SK-N-DZ (cell line): ENCODE measurements at places on chromosomes 5 and 9.

DNA sequence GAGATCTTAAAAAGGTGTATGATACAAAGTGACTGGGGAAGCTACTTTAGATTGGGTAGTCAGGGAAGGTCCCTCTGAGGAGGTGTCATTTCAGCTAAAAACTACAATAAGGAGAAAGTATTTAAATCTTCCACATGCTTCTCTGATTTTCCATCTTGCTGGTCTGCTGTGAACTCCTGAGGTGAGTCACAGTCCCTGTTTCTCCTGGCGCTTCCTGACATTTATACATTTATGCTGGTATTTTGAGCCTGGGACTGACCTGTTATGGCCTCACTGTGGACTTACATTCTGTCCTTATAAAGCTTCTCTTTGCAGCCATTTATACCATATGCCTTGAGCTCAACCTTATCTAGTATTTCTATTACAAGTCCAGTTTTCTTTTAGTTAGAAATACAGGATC lies 95.1 kb downstream of the MED27 start:
- DNase-seq, result no peak

- no peak for DNase-seq
Measured at GRCh38 chr5:34510002-34510401, 146.1 kb upstream of the RAI14 start.

- no peak for DNase-seq
Measured at GRCh38 chr5:9170026-9170425, 375.8 kb downstream of the SEMA5A start.

- DNase-seq, result no peak
Measured at GRCh38 chr9:131799177-131799823, 59.4 kb upstream of the RAPGEF1 start.

DNA sequence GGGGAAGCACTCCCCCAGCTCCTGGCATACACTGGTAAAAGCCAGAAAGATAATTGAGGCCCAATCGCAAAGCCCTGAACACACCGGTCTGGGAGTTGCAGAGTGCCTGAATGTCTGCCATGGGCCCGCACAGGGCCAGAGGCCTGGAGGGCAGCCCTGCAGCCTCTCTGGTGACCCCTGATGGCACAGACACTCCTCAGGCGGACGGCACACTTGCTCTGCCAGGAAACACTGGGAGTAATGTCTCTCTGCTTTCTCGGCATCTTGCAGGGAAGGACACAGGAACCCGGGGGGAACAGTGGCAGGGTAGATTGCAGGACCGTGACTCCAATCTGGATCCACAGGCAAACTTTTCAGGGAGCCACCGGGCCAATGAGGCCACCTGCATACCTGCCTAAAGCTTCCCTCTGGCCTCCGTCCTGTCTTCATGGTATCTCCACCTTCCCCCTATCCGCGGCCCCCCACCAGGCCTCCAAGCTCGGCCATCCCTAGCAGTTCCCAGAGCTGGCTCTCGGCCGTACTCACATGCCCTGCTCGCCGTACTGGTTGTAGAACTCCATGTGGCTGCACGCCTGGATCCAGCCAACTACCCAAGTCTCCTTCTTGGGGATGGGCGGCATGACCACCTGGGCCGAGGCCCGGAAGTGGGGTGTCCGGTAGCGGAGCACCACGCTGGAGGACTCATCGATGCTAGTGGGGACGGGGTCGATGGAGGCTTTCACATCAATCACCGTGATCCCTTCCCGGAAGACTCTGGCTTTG lies 797 bp downstream of the FAM78A start:
- DNase-seq, result no peak

DNA sequence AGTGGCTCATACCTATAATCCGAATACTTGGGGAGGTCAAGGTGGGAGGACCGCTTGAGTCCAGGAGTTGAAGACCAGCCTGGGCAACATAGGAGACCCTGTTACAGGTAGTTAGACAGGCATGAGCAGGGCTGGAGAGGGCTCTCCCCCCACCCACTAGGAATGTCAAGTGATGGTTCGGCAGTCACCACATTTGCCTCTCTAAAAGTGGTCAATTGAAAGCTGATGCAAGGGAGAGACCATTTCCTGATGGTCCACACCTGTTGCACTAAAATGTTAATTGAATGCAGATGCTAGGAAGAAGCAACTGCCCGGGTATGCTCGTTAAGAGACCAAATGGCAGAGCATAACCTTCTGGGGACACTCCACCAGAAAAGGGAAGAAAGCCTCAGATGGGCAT lies 82.7 kb downstream of the SFXN1 start:
- no peak for DNase-seq

DNA sequence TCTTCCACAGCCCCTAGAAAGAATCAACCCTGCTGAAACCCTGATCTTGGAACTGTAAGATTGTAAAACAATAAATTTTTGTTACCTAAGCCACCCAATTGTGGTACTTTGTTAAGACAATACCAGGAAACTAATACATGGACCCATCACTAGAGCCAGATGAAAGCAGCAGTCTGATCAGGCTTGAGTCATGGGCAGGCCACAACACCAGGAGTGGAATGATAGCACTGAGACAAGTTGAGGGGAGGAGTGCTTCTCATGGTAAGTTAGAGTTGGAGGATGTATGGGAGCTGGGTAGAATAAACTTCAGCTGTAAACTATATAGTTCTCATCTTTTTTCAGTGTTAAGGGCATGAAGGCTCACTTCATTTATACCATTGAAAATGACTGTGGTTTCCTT lies 164.4 kb upstream of the OR13F1 start:
- no peak for DNase-seq

- no peak for DNase-seq
Measured at GRCh38 chr5:14464671-14465070, 116.9 kb upstream of the OTULINL start.

DNA sequence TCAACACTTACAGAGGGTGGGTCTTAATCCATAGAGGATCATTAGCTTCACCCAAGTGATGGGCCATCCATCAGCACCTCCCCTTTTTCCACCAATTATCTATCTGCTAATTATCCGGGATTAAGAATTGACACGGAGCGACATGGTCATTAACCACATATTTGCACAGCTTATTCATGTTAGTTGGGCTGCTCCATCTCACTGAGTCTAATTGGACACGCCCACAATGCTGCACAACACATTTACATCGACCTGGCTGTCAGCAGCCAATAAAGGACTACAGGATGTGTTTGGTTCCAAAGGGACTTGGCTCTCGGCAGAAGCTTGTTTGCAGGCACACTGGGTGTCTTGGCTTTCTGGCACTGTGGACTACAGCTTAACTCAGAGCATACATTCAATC lies 21.6 kb downstream of the FOXE1 start:
- DNase-seq, result no peak

DNA sequence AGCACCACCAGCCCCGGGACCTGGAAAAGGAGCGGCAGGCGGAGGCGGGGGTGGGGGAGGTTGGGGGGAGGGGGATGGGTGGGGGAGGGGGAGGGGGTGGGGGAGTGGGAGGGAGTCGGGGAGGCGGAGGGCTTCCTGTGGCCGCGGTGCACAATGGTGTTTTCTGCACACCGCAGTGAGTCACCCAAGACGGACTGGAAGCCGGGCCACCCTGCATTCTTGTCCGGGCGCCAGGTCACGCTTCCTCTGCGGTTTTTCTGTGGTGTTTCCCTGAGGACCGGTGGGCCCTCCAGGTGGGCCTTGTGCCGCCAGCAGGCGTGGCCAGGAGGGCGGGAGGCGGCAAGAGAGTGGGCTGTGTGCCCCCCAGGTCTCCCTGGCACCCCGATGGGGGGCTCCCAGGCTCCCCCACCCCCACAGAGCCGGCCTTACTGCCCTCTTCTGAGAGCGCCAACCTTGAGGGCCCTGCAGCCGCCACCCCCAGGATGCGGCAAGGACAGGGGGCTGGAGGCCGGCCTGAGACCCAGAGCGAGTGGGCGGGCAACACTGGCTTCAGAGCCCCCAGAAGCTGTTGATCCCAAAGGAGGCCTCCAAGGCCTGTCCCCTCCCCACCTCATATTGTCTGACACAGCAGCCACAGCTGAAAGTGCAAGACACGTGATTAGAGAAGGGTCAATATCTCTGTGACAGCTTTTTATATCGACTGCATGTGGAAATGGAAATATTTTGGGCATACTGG lies 11.1 kb downstream of the EXD3 start:
- no peak for DNase-seq
